ENCODE measurements at places on chromosomes 11 and 22.

DNA sequence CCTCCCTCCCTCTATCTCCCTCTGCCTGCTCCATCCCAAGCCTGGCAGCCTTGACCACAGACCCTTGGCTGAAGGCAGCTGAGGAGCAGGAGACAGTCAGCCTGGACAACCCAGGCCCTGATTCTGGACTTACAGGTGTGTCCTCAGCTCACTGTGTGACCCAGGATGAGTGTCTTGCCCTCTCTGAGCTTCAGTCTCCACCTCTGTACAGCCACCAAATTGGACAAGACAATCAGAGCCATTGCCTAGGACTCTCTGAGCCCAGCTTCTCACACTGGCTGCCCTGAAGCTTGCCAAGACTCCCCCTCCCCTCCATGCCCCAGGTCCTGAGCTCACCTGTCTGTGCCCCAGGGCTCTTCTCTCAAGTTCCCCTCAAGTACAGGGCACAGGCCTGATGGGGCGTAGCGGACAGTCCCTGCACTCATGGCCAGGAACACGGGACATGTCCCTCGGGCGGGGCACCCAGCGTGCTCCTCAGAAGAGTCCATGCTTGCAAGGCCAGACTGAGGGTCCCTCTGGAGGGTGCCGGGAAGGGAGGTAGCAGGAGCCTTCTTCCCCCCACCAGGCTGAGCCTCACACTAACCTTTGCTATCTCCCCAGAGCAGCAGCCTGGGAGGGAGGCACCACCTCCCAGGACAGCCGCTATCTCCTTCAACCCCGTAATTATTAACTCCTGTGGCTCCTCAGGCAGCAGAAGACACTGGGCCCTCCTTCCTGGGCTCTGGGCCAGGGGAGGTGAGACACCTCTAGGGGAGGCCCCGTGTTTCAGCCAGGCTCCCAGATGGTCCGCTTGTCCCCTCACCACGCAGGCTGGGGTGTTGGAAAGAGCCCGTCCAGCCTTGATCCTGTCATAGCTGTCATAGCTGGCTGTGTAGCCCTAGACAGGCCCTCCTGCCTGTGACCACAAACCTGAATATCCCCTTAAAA, 2.6 kb upstream of the RAB3IL1 start:
- no peak for DNase-seq

GRCh38 chr22:49972163-49973017, 11.8 kb downstream of the PIM3 start:
- no peak for DNase-seq

GRCh38 chr11:43150697-43151096, 161.1 kb upstream of the API5 start:
- DNase-seq: no peak

GRCh38 chr11:62444236-62444833, 25.5 kb downstream of the SCGB1A1 start:
- DNase-seq: peak; percentile 54

GRCh38 chr11:66410191-66410590, 10.6 kb upstream of the NPAS4 start:
- no peak for DNase-seq

DNA sequence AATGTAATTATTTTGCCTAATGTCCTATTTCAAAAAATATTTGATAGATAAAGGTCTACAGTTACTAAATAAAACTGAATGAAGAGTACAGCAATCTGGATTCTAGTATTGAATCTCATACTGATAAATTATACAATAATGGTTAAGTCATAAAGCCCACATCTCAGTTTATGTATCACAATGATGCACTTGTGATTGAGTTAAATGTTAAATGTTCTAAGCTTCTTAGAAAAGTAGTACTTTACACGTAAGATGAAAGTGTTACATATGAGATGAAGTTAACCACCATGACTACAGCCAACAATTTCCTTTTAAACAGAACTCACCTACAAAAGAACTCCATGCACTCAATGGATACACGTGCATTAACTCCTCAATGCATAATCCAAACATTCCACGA, 51.7 kb downstream of the PHF21A start:
- DNase-seq: no peak

DNA sequence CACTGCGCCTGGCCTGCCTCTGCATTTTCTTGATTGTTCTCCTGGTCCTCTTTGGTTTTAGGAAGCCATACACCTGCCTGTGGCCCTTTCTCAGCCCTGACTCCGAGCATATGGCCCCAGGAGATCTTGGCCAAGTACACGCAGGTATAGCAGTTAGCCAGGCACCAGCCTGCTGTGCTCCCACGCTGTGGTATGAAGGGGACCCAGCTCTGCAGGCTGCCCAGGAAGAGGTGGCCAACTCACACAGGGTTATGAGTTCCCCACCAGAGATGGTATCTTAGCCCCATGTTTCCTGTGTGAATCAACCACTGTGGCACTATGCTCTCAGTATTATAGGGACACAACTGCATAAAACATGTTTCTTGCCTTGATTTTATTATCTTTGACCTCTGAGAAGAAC, 31.1 kb downstream of the SGSM3 start:
- no peak for DNase-seq

GRCh38 chr11:62544581-62545436, 1.8 kb downstream of the AHNAK start:
- DNase-seq: no peak

DNA sequence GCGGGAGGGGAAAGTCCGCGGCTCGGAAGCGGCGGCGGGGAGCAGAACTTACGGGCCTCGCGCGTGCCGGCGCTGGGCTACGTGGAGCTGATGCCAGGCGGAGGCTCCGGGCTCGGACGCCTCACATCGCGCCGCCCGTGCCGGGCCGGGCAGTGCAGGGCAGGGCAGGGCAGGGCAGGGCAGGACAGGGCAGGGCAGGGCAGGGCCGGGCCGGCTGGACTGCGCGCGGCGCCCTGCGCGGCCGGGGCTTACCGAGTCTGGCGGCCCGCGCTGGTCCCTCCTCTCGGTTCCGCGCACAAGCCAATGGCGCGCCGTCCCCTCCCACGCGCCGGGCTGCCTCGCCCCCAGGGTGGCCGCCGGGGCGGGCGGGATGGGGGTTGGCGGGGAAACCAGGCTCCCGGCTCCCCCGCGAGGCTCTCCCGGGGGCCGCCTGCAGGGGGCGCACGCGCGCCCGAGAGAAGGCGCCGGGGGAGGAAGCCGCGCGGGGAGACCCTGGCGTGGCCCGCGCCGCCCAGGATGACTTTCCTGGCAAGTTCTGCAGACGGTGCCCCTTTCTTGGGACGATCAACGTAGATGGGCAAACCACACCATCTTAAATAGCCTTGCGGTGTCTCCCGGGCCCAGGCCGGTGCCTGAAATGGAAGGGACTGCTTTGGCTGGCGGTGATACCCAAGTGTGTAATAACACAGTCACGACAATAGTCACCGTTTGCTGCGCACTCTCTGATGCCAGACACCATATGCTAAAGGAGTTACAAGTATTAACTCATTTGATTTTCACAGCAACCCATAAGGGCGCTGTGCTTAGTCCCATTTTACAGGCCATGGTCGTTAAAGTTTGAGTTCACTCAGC, at the start of gene TP53I11:
Gene TP53I11 (minus strand): TSS at position 259 of the 852 bp plus-strand sequence. CDS start 12,548 bp downstream, outside the sequence.
- DNase-seq: no peak

DNA sequence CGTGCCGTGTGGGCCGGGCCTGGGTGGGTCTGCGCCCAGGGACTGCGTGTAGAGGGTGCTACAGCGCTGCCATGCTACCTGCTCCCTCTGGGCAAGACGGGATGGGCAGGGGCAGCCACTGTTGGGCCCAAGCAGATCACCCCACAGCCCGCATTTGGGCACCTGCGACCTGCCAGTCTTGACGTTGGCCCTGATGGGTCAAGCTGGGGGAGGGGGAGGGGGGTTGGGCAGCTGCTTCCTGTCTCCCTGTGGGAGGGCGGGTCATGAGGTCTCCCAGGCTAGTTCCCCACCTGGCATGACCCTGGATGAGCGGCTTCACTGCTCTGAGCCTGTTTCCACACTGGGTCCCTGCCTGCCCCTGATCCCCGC, 2.8 kb upstream of the RPS19BP1 start:
- no peak for DNase-seq

Measured in COLO829 (cell line).